ENCODE measurements at places on chromosomes 12 and 14.
A peak's percentile ranks its signal among the peaks of the same experiment; 100 is the strongest.

- DNase-seq: no peak
Observed at GRCh38 chr14:55697414-55697861, 117.4 kb downstream of the KTN1 start.

- no peak for DNase-seq
Observed at GRCh38 chr12:128551266-128551665, 272.5 kb downstream of the SLC15A4 start.

DNA sequence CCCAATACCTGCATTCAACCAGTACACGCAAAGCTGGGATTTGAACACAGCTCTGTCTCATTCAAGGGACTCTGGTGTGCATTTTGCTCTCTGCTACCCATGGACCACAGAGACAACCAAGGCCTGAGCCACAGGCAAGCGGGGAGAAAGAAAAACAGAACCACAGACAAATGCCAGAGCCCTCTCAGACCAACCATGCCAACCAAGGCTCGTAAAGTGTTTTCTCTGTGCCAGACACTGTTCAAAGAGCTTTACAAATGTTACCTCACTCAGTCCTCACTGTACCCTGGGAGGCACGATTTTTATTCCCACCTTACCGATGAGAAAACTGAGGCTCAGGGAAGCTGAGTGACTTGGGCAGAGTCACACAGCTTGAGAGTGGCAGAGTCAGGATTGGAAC, 32.4 kb upstream of the EML1 start:
- DNase-seq: no peak

DNA sequence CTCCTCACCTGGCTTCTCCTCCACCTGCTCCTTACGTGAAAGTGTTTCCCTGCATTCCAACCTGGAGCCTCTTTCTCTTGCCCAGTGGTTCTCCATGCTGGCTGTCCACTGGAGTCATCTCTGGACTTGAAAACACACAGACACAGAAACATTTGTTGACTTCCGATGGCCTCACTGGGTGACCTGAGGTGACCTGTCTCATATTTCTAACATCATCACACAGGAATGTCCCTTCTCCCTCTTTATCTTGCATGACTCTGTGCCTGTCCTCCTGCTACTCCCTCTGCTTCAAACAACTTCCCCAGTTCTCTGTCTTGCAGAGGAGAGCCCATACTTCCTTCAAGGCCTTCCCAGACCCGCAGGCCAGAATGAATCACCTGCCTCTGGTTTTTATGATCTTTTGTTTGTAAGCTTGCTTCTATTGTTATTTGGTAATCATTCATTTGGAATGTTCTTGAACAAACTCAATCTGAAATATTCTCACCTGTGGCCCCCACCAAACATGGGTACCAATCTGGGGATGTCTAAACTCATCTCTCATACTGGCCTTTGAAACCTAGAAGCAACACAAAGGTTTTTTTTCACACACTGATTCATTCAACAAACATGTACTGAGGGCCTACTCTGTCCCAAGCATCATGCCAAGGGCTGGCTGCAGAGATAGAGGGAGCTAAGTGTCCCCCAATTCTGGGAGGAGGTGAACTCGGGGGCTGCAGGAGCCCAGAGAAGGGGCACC, 9.7 kb upstream of the RIN3 start:
- DNase-seq: no peak

DNA sequence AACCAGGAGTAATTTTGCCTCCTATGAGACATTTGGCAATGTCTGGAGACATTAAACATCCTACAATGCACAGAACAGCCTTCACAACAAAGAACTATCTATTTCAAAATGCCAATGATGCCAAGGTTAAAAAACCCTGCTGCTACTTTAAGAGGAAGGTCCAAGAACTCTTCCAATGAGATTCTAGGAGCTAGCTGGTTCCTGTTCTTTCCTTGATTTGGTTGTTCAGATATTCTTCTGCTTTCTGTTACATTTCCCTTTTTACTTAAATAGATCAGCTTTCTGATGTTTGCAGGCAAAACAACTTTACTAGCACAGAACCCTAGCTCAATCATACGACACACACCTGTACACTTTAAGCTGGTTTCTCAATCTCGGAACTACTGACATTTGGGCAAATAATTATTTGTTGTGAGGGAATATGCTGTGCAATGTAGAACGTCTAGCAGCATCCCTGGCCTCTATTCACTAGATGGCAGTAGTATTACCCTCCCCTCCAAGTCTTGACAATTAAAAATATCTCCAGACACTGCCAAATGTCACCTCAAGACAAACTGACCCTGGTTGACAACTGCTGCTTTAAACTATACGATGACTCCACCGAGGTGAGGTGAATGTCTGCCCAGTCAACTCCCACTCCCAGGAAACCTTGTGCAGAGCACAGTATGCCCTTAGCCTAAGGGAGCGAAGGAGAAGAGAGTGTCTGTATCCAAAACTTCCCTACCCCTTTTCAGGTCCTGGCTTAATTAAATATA, 4.4 kb downstream of the BLTP3B start:
- DNase-seq: no peak

DNA sequence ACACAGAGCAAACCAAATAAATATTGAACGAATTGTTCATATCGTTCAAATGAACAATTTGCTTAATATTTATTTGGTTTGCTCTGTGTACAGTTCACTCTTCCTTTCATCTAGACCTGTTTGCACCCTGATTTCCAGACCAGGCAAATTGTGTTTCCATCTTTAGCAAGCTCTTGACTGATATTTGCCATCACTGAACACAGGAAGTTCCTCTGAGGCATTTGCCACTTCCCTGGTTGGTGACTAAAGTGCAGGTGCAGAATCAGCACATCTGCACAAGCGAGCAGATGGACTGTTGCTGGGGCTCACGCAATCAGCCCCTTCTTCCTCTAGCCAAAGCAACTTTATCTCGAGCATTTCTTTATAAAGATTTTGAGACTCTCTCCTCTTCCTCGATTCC, 112.9 kb downstream of the DAAM1 start:
- DNase-seq: peak; percentile 3

DNA sequence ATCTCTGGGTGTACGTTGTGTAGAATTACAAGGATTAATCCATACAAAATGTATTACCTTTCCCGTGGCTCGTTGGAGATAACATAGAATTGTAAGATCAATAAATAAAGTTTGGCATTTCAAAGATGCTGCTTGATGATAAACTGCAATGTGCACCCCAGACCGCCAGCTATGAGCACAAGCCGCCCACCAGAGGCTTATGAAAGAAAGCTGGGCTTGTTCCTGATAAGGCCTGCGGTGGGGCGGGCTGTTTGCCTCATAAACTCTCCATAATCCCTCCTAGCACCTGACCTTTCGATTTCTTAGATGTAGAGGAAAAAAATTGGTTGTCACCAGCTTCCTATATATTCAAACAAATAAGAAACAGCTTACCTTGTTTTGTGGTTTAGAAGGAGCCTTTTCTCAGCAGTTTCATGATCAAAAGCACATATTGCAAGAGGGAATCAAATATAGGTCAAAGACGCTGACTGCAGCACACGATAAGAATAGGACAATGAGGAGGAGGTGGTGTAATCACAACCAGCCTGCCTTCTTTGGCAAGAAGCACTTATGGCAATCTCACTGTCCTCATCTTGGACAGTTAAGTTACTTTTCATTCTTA, 293.6 kb downstream of the RMST start:
- no peak for DNase-seq

GRCh38 chr14:56057767-56058166, 60.4 kb upstream of the PELI2 start:
- no peak for DNase-seq

DNA sequence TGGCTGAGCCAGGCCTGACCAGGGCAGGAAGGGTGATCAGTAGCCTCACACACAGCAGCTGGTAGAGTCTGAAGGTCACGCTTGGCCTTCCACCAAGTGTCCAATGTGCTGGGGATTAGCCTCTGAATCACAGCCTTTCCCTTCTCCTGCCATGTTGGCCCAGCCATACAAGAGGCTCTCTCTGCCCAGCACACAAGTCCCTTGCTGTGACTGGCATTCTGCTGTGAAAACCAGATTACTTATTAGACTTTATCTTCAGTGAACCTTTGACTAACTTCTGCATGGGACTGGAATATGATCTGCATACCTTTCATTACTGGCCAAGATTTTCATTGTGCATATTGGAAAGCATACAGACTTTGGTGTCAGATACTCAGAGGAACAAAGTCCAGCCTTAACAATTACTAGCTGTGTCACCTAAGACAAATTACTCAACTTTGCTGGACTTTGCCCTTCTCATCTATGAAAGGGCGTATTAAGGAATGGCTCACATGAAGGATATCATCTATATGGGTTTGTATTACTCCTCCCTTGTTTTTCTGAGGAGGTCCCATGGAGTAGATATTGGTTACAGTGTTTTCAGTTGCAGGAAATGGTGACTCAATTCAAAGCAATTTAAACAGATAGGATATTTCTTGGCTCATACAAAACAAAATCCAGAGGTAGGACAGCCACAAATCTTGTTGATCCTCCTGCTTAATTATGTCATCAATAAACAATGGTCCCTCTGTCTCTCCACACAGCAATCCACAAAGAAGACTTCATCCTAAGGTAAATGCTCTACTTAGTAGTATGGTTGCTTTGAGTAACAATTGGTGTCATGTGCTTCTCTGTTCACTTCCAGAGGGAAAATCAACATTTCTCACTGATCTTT, 99.6 kb downstream of the DYRK2 start:
- DNase-seq: no peak

GRCh38 chr12:53205747-53206419, 1.2 kb downstream of the ITGB7 start:
- peak; percentile 57 for DNase-seq

DNA sequence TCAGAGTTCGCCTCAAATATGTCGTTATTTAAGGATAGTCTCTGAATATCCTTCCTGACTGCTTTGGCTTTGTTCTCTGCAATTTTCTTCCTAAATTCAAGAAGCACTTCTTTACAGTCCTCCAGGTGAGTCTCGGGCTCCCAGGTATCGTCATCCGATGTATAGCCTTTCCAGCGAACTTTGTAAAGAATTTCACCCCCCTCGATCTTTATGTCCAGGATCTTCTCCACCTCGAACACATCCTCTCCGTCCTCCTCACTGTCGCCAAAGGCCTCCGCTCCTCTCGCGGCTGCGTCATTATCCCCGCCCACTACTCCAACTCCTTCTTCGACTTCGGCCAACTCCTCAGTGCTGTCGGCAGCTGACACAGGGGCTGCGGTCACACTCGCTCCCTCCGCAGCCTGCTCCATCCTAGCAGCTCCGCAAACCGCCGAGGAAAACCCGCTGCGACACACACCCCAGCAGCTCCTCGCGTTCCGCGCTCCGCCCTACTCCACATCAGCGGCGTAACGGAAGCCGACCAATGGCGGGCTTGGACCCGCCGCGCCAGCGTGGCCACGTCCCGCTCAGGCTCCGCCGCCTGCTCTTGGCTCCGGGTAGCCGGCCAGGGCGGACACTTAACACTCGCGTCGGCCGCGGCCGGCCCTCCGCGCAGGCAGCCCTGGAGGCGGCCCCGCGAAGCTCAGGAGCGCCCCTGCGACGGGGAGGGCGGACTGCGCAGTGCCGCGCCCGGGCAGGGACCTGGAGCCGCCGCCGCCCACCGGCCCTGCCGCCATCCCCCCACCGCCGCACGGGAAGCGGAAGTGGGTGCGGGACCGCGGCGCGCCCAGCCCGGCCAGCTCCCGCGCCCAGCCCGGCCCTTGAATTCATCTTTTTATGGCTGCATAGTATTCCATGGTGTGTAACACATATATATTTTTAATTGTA, 4.1 kb downstream of the CD163L1 start:
- peak; percentile 14 for DNase-seq

DNA sequence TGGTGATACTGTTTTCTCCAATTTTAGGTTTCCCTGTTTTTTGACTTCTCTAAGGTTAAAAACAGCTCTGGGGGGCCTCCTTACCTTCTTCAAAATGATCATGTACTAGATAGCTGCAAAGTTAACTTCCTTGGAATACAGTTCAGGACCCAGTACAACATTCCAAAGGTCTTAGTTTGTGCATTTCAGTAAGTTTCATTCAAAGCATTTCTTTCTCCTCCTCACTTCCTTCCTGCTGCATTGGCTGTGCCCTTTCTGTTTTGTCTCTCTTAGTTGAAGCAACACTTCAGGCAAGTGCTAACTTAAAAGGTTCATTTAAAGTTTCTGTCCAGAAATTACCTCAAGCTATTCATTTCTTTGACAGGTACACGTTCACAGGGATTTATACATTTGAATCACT, 95.7 kb downstream of the SCN8A start:
- no peak for DNase-seq

- DNase-seq: no peak
Observed at GRCh38 chr14:77559381-77559780, 57.1 kb downstream of the SPTLC2 start.

GRCh38 chr12:130658145-130658911, 57.8 kb downstream of the RIMBP2 start:
- DNase-seq: no peak

- DNase-seq: no peak
Observed at GRCh38 chr12:23758608-23759007, 190.9 kb downstream of the SOX5 start.

DNA sequence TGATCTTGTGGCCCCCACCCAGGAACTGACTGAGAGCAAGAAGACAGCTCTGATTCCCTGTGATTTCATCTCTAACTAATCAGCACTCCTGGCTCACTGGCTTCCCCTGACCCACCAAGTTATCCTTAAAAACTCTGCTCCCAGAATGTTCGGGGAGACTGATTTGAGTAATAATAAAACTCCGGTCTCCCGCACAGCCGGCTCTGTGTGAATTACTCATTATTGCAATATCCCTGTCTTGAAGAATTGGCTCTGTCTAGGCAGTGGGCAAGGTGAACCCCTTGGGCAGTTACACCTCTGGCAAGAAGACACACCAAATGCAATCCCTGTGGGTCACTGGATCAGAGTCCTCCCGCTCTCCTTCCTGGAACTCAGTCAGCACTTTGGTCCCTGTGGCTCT, 21.3 kb downstream of the SLC7A7 start:
- DNase-seq: no peak
